Activated naive CD8-positive, alpha-beta T cell treated with anti-CD3 and anti-CD28 coated beads, Interleukin-2, amount 50 U/mL, for 24 hours (primary cell): ENCODE measurements at places on chromosomes 3 and 15.

DNA sequence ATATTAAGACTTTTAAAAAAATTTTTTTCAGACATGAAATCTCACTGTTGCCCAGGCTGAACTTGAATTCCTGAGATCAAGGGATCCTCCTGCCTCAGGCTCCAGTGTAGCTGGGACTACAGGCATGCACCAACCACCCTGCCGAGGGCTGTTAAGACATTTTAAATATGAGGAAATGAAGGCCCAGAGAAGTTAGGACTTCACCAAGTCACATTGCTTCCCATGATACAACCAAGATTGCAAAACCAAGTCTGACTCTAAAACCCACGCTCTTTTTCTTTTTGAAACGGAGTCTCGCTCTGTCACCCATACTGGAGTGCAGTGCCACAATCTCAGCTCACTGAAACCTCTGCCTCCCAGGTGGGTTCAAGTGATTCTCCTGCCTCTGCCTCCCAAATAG is 28.0 kb downstream of the PTPN9 start:
- no peak for DNase-seq

GRCh38 chr3:147397155-147397874 is 9.0 kb downstream of the ZIC4 start:
- no peak for DNase-seq

- DNase-seq = no peak
Measured at GRCh38 chr3:124761935-124762660, 31.8 kb downstream of the UMPS start.

DNA sequence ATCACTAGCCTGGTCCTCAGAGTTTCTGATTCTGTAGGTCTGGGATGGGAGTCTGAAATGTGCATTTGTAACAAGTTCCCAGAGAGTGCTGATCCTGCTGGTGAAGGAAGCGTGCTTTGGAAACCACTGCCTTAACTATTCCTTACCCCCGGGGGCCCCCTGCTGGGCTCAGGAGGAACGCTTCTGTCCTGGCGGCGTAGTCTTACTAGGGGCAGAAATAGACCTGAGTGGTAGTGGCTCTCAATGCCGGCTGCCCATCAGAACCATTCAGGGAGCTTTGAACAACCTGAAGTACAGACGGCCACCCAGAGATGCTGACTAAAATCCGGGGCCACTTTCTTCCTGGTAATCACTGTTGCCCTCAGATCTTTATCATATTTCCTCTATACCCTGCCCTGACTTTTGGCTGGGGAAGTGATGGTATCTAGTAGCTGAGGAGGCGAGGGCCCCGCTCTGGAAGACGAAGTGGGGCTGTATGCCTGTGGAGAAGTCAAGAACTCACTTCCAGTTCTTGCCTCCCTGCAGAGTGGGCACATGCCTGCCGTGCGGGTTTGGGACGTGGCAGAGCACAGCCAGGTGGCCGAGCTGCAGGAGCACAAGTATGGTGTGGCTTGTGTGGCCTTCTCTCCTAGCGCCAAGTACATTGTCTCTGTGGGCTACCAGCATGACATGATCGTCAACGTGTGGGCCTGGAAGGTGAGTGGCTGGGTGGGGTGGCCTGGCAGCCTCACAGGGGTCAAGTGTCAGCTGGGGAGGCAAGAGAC is 16.3 kb upstream of the JMJD7 start:
- peak; percentile 78 for DNase-seq

- DNase-seq = no peak
Measured at GRCh38 chr3:170679190-170679589, 93.3 kb upstream of the SLC7A14 start.

GRCh38 chr15:96186105-96186504 is 144.4 kb upstream of the NR2F2 start:
- no peak for DNase-seq

GRCh38 chr3:79406175-79406574 is 361.6 kb downstream of the ROBO1 start:
- DNase-seq = no peak

GRCh38 chr15:73357999-73358665 is 10.6 kb downstream of the HCN4 start:
- no peak for DNase-seq

DNA sequence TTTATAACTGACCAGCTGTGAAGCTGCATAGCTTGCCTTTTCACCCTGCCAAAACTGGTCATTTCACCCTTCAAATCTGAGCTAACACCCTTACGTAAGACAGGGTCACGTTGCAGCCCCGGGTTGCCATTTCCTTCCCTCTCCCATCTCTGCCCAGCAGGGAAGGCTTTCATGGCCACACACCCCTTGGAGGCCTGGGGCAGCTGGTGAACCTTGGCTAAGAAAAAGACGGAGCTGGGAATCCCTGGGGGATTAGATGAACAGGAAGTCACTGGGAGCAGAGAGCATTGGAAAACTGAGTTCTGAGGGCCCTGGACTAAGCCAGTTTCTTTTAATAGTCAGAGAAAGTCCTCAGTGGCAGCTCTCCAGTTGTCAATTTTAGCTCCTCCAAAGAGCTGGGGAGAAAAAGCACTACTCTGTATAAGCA is 67.8 kb downstream of the TTC23 start:
- no peak for DNase-seq

DNA sequence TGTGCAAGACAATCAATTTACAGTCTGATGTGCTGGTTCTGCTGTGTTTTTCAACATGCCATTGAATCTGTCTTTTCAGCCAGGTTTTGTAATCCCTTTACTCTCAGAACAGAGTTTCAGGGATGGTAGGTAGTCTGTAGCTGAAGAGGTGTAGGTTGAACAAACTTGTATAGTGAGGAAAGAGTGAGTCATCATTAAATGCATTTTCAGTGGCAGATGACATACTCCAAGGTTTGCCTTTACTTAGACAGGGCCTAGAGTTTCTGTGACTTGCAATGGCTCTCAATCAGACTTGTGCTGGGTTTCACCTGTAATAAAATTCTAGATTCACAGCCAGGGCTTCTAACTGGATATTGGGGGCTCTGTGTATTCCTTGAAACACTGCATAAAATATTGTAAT is 94.6 kb downstream of the CYP19A1 start:
- DNase-seq = no peak

DNA sequence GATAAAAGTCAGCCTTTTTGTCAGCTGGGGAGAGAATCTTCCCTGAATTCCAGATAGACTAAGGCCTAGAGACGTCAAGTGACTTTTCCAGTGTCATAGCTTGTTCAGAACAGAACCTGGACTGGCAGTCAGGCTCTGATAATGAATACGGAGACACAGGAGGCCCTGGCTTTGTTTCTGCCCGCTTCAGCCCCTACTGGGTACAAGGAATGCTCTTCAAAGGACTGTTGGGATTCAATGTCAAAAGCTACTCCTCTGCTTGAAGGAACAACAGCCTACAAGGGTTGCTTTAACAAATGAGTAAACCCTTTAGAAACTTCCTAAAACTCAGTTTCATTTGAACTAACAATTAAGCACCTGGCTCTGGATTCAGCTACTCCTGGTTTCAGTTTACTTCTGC is 412.3 kb downstream of the OXSM start:
- DNase-seq = no peak

- no peak for DNase-seq
Measured at GRCh38 chr3:154614601-154615000, 184.6 kb upstream of the GPR149 start.

- peak; percentile 57 for DNase-seq
Measured at GRCh38 chr3:194003114-194004057, 132.6 kb upstream of the HES1 start.

DNA sequence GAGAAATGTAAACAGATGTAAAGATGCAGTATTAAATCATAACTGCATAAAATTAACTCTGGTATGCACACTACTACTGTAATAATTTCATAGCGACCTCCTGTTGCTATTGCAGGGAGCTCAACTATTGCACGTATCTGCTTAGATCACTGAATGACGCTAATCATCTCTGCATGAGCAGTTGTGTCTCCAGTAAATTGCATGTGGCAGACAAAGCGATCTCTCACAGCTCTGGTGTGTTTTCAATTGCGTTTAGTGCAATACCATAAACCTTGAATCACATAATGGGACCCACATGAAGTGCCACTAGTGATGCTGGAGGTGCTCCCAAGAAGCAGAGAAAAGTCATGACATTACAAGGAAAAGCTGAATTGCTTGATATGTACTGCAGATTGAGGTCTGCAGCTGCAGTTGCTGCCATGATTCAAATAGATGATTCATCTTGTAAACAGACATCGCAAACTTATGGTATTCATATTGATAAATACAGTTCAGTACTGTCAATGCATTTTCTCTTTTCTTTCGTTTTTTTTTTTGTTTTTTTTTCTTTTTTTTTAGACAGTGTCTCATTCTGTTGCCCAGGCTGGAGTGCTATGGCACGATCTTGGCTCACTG is 30.2 kb upstream of the LCTL start:
- no peak for DNase-seq

DNA sequence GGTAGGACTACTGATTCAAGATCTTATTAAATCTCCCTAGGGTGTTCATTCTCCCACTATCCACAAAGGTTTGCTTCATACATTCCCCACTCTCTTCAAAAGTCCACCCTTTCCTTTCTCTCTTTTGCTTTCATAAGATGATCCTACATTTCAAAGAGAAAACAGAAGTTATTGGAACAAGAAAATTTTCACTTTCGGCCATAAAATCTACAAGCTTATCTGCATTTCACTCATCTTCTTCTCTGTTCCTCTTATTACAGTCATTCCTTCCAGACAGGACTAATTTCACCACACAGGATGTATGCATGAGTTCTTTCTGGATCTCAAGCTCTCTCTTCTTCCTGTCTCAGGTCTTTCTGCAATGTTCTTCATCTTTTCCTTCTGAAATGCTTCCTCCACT is 238.7 kb downstream of the ISL2 start:
- DNase-seq = no peak

DNA sequence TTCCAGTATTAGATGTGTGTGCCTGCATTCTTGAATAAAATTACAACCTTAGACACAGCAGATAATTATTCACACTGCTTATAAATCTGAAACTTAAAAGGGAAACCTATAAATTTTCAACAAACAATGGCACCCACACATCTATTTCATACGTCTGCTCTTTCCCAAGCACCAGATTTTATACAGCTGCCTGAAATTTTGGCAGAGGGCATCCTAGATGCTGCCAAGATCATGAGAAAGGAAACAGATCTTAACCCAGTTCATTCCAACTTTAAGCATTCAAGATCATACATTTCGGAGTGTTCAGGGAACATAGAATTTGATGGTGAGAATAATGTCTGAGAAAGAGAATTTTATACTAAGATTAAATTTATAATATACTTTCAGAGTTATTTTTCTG is 53.1 kb downstream of the CLDN1 start:
- no peak for DNase-seq

DNA sequence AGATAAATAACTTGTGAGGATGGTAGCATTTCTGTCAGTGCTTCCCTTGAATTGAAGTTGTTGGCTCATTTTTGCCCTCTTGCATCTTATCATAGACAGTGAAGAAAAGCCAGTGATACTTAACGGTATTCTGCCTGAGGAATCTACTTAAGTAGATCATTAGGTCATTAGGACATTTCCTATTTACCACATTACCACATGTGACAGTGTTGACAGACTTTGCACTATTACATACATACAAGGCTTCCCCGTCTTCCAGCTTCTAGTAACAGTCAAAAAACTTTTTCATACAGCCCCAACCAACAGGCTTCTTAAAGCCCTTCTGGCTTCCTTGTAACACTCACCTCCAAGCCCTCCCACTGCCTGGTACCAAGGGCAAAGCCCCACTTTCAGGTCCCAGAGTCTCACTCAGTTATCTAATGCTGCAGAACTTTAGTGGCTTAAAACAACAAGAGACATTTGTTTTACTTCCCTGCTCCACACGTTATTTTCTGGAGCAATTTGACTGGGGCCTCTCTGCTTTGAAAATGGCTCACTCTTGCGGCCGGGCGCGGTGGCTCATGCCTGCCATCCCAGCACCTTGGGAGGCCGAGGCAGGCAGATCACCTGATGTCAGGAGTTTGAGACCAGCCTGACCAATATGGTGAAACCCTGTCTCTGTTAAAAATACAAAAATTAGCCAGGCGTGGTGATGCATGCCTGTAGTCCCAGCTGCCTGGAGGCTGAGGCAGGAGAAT is 40.0 kb downstream of the ASB7 start:
- no peak for DNase-seq

GRCh38 chr3:137692803-137693431 is 71.2 kb upstream of the SOX14 start:
- DNase-seq = no peak

GRCh38 chr3:12239301-12239700 is 49.6 kb upstream of the PPARG start:
- no peak for DNase-seq

GRCh38 chr3:196053487-196053886 is 28.4 kb downstream of the TFRC start:
- no peak for DNase-seq

DNA sequence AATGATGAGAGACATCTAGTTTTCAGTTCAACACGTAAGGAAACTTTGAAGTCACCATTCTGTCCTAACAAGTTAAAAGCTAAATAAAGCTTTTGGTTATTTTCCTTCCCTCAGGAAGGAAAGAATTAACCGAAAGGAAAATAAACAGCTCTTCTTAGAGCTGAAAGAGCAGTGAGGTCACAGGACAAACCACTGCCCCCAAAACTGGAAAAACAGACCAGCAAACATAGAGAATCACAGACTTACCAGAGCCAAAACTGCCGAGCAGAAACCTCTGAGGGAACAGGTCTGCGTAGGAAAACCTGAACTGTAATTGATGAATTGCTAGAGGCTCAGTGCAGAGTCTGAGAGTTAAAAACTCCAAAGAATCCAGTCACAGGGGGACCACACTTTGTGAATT is 14.7 kb downstream of the USP50 start:
- no peak for DNase-seq

GRCh38 chr3:103052236-103052830 is 617.5 kb downstream of the ZPLD1 start:
- DNase-seq = no peak

DNA sequence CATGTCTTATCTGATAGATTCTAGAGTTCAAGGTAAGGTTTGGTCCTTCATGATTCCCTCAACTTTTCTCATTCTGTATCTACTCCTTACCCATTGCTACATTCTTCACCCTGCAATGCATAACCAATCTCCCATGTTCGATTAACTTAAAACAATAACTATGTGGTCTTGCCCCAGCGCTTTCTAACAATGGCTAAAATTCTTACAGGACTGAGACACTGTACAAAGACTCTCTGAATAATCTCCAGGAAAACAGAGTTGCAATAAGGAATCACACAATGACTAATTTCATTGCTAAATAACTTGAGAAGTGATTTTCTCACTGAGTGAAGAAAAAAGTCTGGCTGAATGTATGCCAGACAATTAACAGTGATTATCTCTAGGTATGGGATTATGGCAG is 69.6 kb upstream of the FAM174B start:
- no peak for DNase-seq
